HTR-8/SVneo (cell line): ENCODE measurements at places on chromosomes 5 and 9.

GRCh38 chr9:806285-807156, 35.0 kb upstream of the DMRT1 start:
- peak; percentile 26 for DNase-seq

DNA sequence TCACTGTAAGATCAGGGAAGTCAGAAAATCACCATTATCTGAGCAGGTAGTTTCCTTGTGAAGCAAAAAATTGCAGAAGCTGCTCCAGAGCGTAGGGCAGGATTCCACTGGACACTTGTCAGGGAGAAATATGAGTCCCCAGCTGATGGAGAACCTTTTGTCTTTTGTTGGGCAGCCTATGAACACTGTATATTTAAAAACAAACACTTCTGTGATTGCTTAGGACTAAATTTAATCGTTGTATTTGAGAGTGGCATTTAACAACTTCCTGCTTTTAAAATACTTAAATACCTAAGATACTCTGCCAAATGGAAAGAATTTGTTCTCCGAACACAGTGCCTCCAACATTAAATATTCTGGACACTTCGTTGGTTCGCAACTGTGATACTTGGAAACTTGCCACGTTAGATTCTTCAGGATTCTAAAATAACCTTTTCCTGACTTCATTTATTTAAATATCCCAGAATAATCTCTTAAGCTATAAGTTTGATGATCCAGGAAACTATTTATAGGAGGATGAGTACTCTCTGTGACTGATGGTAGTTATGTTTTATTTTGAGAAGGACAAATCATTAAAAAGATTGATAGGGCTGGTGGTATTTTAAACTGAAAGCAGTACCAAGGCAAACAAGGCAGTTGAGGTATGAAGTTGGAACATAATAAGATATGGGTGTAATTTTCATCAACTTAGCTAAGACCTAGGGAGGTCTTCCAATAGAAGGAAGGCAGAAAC, 2.7 kb upstream of the HSPA4 start:
- DNase-seq: no peak

GRCh38 chr5:139660923-139661814, 13.0 kb downstream of the CXXC5 start:
- DNase-seq: peak; percentile 88

GRCh38 chr5:42665857-42666256, 90.8 kb upstream of the CCDC152 start:
- DNase-seq: no peak

- no peak for DNase-seq
Measured at GRCh38 chr9:105251133-105251532, 6.7 kb downstream of the SLC44A1 start.

DNA sequence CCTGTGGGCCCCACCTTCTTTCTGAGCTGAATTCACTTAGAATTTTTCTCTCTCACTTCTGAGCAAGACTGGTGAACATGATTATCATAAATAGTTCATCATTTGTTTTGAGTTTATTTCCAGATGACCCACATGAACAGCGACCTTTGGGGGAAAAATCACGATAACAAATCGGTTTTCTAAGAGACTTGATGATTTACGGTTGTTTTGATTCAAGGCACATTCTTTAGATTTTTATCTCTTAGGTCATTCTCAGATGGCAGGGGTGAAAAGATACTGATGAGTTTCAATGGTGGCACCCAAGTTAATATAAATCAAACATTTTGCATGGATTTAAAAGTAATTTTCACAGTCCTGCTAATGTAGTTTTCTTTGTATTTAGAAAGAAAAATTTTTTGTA, 95.1 kb downstream of the DMXL1 start:
- DNase-seq: peak; percentile 10

DNA sequence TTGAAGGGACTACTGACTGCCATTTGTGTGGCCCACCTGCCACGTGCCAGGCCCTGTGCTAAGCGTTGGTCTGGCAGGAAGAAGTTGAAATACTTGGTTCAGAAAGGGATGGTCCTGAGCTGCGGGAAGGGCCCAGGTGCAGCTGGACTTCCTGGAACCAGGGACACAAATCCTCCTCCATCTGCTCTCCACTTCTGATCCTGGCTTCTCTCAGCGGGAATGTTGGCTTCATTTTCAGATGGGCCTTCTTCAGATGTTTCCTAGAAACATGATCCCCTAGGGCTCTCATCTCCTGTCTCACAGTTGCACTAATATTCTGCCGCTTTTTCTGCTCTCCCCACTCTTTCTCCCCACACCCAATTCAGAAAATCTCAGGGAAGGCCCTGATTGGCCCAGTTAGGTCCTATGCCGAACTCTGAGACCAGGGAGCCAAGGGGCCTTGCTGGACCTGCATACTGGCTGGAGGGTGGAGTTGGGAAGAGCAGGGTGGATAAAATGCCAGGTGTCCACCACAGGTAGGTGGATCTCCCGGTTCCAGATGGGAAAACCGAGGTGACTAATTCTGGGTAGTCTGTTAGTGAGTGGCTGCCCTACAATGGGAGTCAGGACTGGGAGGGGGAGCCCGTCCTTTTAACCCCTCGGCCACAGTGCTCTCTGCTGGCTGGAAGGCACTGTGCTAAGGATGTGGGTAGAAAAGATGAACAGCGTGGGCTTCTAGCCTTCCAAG, 19.4 kb downstream of the PSAT1 start:
- no peak for DNase-seq

DNA sequence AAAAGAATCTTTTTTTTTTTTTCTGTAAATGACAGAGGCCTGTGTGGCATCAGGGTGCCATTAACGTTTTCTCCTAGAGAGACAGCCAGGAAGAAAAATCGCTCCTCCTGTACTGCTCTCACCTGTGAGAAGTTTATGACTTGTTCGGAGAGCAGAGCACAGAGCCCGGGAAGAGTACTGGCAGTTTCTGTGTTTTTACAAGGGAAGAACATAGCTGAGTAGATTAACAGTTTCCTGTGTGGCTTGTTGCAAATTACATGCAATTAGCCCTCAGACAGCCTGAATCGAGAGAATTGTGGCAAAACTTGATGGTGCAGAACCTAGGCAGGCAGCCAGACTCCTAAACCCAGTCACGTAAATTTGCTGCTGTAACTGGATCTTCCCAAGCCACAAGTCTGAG, 32.1 kb downstream of the PRKACG start:
- DNase-seq: no peak

- no peak for DNase-seq
Measured at GRCh38 chr5:123176224-123176937, 87.3 kb downstream of the PRDM6 start.

DNA sequence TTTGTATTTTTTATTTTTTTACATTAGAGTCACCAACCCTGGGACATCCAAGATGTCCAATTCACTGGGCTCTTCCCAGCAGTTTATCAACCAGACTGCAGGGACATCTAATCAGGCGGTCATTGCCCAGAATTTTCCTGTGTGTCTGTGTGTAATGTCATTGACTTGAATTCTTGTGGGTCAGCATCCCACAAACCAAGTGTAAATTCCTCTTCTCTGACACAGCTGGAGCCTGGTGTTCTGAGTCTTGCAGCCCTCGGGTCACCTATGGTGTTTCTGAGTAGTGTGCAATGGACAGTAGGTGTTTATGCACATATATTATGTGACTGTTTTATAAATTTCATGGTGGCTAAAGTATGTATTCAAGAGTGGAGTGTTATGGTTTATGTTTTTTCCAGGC, 815.7 kb downstream of the SEMA5A start:
- no peak for DNase-seq

DNA sequence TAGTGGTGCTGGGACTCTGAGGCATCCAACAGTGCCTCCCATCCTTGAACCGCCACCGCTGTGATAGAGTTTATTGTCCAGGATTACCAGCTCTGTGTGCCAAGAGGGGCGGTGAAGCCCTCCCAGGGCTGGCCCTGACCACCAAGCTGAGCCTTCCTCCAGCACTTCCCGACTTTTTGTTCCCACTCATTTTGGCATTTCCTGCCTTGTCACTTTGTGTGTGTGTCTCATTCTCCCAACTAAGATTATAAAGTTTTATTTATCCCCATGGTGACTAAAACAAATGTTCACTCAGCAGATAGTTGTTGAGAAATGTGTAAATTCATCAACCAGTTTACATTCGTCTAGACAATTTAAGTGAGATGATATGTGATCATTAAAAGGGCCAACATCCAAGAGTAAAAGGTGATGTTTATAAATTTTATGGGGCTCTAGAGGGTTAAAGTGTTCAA, 2.5 kb downstream of the F2R start:
- DNase-seq: no peak

GRCh38 chr5:168808051-168808616, 229.0 kb upstream of the PANK3 start:
- DNase-seq: no peak

DNA sequence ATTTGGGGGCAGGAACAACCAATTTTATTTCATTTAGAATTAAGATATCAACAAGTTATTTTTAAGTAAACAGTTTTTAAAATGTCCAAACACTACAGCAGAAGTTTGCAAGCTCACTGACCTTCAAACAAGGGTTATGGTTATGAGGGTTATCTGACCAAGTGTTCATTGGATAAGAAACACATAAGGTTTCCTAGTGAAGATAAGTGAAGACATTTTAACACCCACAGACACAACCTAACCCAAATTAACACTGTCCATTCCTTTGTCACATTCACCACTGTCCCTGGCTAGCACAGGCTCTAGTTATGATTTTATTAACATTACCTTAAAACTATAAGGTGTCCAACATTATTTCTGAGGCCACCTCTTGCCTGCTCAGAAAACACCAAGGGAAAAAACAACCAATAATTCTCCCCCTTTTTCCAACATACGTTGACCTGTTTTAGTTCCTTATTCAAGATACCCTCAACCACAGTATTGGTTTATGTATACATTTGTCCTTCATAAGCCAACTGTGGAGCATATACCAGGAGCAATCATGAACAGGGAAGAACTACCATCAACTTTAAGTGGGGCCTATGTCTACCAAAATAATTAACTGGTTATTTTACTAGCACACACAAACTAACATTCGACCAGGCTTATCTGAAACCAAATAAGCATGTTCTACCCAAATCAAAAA, 4.0 kb downstream of the ETF1 start:
- DNase-seq: no peak

- DNase-seq: no peak
Measured at GRCh38 chr9:131679261-131680020, 60.4 kb downstream of the RAPGEF1 start.

GRCh38 chr9:121679901-121680635, 28.6 kb downstream of the DAB2IP start:
- no peak for DNase-seq

DNA sequence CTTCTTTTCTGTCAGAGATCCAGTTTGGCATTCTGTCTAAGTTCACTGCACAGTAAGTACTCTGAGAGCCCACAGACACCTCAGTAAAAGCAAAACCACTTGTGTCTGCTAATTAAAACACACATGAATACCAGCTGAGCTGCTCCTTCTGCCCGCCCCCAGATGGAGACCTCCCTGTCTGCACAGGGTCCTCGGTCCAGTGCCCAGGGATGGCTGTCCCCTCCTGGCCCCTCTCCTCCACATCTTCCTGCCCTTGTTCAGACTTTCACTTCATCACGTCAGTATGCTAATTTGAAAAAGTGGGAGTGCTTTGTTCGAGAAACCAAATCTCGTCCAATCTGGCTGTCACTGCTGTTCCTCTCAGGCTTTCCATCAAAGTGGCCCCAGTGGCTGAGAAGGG, 43.5 kb downstream of the LIX1 start:
- no peak for DNase-seq

GRCh38 chr9:16202221-16202620, 649.4 kb downstream of the CCDC171 start:
- DNase-seq: no peak

DNA sequence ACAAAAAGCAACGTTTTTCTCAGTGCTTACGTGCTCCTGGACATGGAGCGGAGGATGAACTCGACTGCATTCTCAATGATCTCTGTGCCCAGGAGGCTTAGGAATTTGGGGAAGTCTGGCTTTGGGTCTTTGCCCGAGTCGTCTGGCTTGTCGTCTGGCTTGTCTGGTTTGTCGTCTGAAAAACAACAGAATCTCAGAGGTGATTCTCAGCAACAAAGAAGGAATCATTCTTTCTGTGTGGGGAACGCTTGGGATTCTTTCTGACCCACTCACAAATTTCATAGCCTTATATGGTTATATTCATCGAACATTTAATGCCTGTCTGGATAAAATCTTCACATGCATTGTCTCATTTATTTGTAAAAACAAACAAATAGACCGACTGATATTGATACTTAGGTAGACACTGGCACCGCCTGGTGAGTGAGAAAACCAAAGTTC, 4.7 kb downstream of the C5orf46 start:
- no peak for DNase-seq

GRCh38 chr5:95035891-95036685, 248.8 kb downstream of the MCTP1 start:
- DNase-seq: no peak

DNA sequence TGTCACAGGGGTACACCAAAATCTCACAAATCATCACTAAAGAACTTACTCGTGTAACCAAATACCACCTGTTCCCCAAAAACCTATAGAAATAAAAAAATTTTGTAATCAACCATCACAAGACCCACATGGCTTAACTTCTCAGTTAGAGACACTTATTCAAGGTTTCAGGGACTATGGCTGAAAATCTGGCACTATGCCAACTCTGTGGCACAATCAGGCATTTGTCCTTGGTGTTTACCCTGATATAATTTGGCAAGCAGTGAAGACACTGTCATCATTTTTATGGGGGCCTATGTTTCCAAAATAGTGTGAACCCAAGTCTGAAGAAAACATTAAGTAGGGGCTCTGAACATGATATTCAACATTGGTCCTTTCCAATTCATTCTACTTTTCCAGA, 59.0 kb downstream of the ZNF622 start:
- no peak for DNase-seq

GRCh38 chr5:50744776-50745175, 78.3 kb downstream of the PARP8 start:
- peak; percentile 52 for DNase-seq

DNA sequence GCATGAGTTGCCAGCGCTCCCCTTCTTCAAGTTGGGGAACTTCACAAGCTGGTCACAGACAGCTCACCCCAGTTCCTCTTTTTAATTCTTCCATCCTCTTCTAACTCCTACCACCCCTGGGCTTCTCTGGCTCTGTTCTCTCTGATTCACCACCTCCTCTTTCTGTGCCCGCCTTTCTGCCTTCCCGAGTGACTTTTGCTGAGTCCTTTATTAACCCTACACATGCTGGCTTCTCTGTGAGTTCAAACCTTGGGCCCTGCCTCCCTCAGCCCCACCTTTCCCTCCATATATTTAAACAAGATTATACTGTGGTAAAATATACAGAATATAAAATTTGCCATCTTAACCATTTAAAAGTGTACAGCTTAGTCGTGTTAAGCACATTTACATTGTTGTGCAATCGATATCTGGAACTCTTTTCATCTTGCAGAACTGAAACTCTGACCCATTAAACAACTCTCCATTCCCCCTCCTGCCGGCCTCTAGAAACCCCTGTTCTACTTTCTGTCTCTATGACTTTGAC, 32.0 kb downstream of the SLC46A2 start:
- no peak for DNase-seq

DNA sequence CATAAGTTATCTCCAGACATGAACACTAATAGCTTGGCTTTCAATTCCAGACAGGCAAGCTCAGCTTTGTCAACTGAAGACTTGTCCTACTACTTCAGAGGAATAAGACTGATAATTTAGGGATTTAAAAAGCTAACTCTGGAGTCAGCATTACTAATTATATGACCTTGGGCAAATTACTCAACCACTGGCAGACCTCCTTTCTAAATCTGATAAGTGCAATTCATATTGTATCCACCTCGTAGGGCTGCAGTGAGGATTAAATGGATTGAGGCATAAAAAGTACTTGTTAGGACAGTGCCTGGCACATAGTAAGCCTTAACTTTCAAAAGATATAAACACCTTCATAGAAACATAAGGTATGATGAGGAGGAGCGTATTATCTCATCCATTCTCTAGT, 104.4 kb downstream of the KLHL3 start:
- no peak for DNase-seq

GRCh38 chr5:16871746-16872339, 64.2 kb downstream of the MYO10 start:
- DNase-seq: no peak
